ENCODE measurements at places on chromosomes 2 and 18. TPM values are rescaled to one million over a fixed set of nuclear protein-coding genes. Genes with fewer than 3 reads are reported as not detected.

The SULT1C2 gene
- total RNA-seq: not detected

DNA sequence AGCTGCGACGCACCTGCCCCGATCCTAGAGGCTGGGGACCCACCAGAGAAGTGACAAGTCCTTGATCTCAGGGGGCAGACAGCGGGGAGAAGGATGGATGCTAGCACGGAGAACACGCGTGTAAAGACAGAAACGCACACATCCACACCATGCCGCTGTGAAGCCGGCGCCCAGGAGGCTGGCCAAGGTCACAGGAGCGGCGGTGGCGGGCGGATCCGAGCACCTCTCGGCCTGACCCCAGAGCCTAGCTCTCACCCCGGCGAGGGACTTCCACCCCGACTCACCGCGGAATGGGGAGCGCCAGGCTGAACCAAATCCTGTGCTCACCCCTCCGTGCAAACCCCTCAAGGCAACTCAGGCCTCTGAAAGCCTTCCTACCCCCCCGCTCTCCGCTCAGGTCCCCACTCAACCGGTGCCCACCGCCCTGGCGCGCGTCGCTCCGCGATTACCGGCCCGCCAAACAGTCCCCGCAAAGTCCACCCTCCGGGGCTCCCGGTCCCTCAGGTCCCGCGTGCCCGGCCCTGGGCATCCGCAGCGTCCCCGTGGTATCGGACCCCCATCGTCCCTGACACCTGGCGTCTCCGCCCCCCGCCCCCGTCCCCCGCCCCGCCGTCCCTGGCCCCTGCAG, 460 bp upstream of the LRRFIP1 start:
- peak; percentile 14 for ATAC-seq
- no peaks in the 10 kb centered on the region for H3K4me1 ChIP-seq
- H3K4me3 ChIP-seq: peak overlapping the region; percentile 62
- no peak overlapping the region for H3K27ac ChIP-seq
- peaks cover 24% of the 10 kb centered on the region for H3K27me3 ChIP-seq
- no peaks in the 10 kb centered on the region for H3K36me3 ChIP-seq

DNA sequence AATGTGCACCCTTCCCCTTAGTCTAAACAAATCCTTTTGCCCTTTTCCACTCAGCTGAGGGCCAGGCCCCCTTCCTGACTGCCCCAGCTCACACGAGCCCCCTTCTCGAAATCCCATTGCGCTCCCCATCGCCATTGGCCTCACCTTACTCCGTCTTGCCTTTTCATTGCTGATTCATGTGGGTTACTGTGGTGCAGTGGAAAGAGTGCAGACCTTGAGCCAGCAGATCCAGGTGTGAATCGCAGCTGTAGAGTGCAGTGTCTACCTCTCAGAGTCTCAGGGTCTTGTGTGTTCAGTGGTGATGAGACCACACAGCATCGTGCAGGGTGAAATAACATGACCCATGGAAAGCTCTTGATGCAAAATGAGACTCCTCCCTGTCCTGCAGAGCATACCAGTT, 132.4 kb upstream of the APCDD1 start:
- ATAC-seq: no peak
- H3K4me3 ChIP-seq: no peak overlapping the region
- no peak overlapping the region for H3K27ac ChIP-seq

The KLHL14 gene
- not detected for total RNA-seq

DNA sequence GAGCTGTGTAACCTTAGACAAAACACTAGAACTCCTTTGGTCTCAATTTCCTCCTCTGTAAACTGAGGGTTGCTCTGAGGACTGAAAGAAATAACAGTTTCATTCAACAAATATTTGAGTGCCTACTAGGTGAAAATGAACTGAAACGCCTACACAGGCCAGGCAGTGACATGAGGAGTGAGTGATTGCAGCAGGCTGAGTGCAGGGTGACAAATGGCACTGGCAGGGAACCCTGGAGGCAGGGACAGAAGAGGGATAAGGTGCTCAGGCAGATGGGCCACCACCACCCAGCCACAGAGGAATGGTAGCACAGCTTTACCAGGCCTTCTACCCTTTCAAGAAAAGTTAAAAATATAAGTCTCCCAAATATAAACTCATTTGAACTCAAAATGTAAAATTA, 11.5 kb upstream of the RNU4ATAC start:
- no peaks in the 10 kb centered on the region for H3K27me3 ChIP-seq
- peaks cover 99% of the 10 kb centered on the region for H3K36me3 ChIP-seq
- no peak for ATAC-seq
- H3K27ac ChIP-seq: peak overlapping the region; percentile 37
- H3K4me3 ChIP-seq: no peak overlapping the region

DNA sequence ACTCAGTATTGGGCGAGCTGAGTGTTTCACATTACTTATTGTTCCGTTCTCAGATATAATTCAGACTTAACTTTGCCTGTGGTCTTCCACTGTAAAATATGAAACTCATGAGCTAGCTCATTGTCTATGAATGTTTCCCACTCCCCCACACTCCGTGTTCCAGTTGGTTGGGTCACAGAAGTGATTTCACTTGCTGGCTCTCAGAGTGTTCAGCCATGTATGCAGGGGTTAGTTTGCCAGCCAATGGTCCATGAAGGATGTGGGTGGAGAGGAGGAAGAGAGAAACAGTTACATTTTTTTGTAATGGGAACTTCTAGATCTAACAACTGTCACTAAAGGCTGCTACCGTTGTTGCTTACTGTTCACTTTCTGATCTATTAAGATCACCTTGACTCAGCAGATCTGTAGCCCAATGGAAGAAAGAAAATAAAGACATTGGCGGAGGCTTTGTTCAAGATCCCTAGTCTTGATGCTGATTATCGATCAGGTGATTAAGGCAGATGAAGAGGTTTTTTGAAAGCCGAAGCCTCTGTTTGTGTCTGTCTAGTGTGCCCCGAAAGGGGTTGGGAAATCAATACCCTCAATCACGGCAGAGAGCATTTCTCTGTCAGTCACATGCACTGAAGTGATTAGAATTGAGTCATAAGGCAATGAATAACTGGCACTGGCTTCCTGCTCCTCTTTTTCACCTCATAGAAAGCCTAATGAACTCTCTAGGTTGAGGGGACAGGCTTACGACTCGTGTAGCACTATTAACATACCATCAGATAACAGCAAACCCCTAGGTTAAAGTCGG, 279.7 kb upstream of the FIGN start:
- no peaks in the 10 kb centered on the region for H3K36me3 ChIP-seq
- no peaks in the 10 kb centered on the region for H3K27me3 ChIP-seq
- no peaks in the 10 kb centered on the region for H3K4me1 ChIP-seq
- no peak overlapping the region for H3K27ac ChIP-seq
- no peak for ATAC-seq
- no peak overlapping the region for H3K4me3 ChIP-seq

GRCh38 chr2:224392545-224392944, 9.4 kb downstream of the FAM124B start:
- peaks cover 7% of the 10 kb centered on the region for H3K27me3 ChIP-seq
- H3K4me1 ChIP-seq: no peaks in the 10 kb centered on the region
- no peak for ATAC-seq
- H3K27ac ChIP-seq: no peak overlapping the region

DNA sequence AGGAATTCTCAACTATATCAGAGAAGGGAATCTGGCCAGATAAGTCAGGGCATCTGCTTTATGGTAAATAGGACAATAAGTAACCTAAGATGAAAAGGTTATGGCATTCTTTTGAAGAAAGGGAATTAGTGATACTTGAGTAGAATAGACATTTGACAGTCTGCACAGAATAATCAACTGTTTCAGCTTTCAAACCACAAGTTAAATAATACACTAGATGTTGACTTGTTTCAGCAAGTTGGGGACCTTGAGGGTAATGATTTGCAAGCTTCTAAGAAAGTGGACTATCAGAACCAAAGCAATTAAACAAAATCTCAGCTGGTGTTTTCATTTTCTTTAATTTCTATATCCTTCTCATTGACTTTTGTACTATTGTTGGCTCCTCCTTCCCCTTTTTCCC, 54.5 kb downstream of the SLC39A10 start:
- ATAC-seq: no peak
- no peaks in the 10 kb centered on the region for H3K4me1 ChIP-seq
- no peaks in the 10 kb centered on the region for H3K27me3 ChIP-seq
- no peak overlapping the region for H3K27ac ChIP-seq
- no peak overlapping the region for H3K4me3 ChIP-seq
- peaks cover 99% of the 10 kb centered on the region for H3K36me3 ChIP-seq

- no peaks in the 10 kb centered on the region for H3K4me1 ChIP-seq
- H3K27ac ChIP-seq: no peak overlapping the region
- H3K36me3 ChIP-seq: no peaks in the 10 kb centered on the region
- H3K27me3 ChIP-seq: peaks cover 13% of the 10 kb centered on the region
- no peak overlapping the region for H3K4me3 ChIP-seq
Observed at GRCh38 chr18:9434122-9434701, 41.1 kb upstream of the RALBP1 start.

GRCh38 chr2:114031605-114032505, 142.0 kb downstream of the ACTR3 start:
- no peak overlapping the region for H3K4me3 ChIP-seq
- H3K4me1 ChIP-seq: no peaks in the 10 kb centered on the region
- H3K36me3 ChIP-seq: no peaks in the 10 kb centered on the region
- H3K27me3 ChIP-seq: peaks cover 35% of the 10 kb centered on the region

GRCh38 chr2:197674591-197674990, 796 bp downstream of the RFTN2 start:
- ATAC-seq: no peak
- no peak overlapping the region for H3K27ac ChIP-seq
- no peaks in the 10 kb centered on the region for H3K36me3 ChIP-seq
- H3K4me3 ChIP-seq: no peak overlapping the region
- no peaks in the 10 kb centered on the region for H3K4me1 ChIP-seq

GRCh38 chr2:26001743-26002351, 19.6 kb upstream of the KIF3C start:
- ATAC-seq: no peak
- H3K36me3 ChIP-seq: no peaks in the 10 kb centered on the region
- no peaks in the 10 kb centered on the region for H3K4me1 ChIP-seq
- H3K27me3 ChIP-seq: peaks cover 6% of the 10 kb centered on the region

- H3K36me3 ChIP-seq: peaks cover 38% of the 10 kb centered on the region
- H3K27me3 ChIP-seq: no peaks in the 10 kb centered on the region
- peak overlapping the region; percentile 92 for H3K4me3 ChIP-seq
- peak overlapping the region; percentile 98 for H3K27ac ChIP-seq
Observed at GRCh38 chr2:55269645-55269990, 587 bp upstream of the MTIF2 start.

The UGT1A3 gene
- not detected for total RNA-seq

DNA sequence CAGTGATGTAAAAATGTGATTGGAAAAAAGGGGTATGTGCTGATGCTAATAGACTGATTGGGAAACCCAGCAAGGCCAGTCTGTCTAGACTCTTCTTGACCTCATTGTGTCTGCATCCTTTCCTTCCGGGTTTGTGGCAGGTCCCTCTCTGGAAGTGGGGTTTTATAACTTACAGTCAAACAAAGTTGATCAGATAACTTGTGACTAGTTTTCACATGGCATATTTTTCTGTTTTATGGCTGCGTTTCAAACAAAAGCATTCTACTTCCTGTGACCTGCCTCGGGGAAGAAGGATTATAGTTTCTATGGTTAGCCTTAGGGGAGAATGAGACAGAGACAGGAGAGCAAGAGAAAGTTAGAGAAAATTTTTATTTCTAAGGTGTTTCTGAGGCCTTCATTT, 188.7 kb upstream of the HNMT start:
- H3K27me3 ChIP-seq: no peaks in the 10 kb centered on the region
- no peaks in the 10 kb centered on the region for H3K4me1 ChIP-seq
- no peak overlapping the region for H3K27ac ChIP-seq
- no peak for ATAC-seq
- H3K4me3 ChIP-seq: no peak overlapping the region
- H3K36me3 ChIP-seq: no peaks in the 10 kb centered on the region

DNA sequence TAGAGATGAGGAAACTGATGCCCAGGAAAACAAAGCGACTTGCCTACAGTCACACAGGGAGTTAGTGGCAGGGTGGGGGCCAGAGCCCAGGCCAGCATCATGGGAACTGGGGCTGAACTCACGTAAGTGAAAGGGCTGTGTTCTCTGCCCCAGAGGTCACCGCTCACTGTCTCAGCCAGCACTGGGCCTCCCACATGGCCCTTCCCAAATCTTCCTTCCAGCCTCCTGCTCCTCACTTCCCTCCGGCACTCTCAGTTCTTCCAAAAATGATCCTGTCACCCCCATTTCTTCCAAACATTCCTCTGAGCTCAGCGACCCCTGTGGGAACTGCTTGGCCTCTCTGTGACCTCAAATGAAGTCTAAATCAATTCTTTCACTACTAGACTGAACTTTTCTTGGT, 90.5 kb upstream of the TMEM247 start:
- H3K4me3 ChIP-seq: no peak overlapping the region
- H3K27ac ChIP-seq: no peak overlapping the region
- H3K36me3 ChIP-seq: no peaks in the 10 kb centered on the region

GRCh38 chr2:46837704-46838103, 77.9 kb downstream of the MCFD2 start:
- peaks cover 3% of the 10 kb centered on the region for H3K27me3 ChIP-seq
- no peaks in the 10 kb centered on the region for H3K36me3 ChIP-seq

The ALLC gene
- not detected for total RNA-seq

- no peaks in the 10 kb centered on the region for H3K4me1 ChIP-seq
- H3K4me3 ChIP-seq: no peak overlapping the region
- H3K36me3 ChIP-seq: no peaks in the 10 kb centered on the region
- ATAC-seq: no peak
- H3K27me3 ChIP-seq: peaks cover 5% of the 10 kb centered on the region
Observed at GRCh38 chr2:23624378-23624777, 239.4 kb downstream of the KLHL29 start.

Data from activated T-helper 17 cell treated with anti-CD3 and anti-CD28 coated beads, Interleukin-2, amount 50 U/mL, for 72 hours (primary cell).